ENCODE measurements at places on chromosomes 3 and 15.

- no peak for DNase-seq
Observed at GRCh38 chr3:126135406-126136076, 44.8 kb downstream of the ALDH1L1 start.

GRCh38 chr15:66994927-66995656, 70.3 kb upstream of the SMAD3 start:
- DNase-seq = no peak

GRCh38 chr3:156389449-156389950, 165.4 kb downstream of the SSR3 start:
- DNase-seq = no peak

- DNase-seq = no peak
Observed at GRCh38 chr3:67324554-67324953, 326.4 kb downstream of the KBTBD8 start.

DNA sequence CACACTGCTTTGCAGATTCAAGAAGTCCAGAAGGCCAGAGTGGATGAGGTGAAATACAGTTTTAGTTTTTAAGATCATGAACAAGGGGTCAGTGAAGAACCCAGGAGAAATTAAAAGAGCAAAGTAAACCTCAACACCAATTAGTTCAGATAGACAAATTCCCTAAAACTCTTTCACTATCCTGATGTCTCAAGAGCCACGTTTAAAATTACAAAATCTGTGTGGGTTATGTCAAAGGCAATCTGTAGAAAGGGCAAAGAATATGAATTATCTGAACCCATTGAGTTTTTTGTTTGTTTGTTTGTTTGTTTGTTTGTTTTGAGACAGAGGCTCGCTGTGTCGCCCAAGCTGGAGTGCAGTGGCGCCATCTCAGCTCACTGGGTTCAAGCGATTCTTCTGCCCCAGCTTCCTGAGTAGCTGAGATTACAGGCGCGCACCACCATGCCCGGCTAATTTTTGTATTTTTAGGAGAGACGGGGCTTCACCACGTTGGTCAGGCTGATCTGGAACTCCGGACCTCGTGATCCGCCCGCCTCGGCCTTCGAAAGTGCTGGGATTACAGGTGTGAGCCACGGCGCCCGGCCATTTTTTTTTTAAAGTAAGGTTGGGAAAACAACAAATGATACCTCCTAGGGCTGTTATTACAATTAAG, 32.1 kb upstream of the ST3GAL6 start:
- DNase-seq = no peak

DNA sequence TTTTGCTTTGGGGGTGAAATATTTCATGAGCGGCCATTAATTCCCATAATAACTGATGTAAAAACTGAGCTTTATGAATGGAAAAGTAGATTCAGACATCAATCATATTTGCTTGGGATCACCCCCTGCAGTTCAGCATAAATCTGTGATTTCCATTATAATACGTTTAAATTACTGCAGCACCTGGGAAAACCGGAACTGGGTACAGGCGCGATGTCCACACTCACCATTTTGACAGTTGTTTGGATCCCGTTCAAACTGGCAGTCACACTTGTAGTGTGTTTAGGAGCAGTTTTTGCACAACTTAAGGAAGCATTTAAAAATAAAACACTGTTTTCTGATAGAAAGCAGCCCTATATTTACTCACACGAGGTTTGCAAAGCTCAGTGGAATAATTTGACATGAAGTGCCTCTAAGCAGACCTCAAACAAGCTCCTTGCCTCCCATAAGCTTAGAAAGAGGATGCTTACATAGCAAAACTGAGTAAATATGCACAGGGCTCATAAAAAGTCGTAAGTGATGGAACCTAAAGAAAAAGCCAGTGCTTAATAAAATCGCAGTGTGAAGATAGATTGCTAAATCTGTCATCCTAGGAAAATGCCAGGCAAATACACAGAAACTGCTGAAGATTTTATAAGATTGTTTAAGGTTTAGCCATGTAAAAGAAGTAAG, 377.6 kb downstream of the PTPRG start:
- DNase-seq = no peak

GRCh38 chr3:45679805-45680204, 9.4 kb upstream of the SACM1L start:
- no peak for DNase-seq

DNA sequence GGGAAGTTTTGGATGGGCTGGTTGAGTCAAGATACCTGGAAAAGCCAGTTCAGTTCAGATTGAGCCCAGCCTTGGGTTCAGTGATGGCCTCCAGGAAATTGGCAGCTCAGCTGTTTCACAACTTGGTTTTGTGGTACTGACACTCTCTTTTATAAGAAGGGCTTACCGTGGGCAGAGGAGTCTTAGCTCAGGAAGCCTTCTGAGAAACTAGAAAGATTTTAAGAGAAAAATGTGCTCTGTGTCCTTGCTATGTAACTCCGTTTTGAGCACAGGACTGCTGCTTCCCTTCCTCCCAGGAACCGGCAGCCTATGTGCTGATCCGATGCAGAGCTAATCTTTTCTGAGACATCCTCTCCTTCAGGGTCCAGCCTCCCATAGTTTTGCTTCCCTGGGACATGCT, 46.6 kb upstream of the RASGRP1 start:
- no peak for DNase-seq

All from GM04503 (cell line).